ENCODE measurements at places on chromosomes 6 and 20.

GRCh38 chr6:156827382-156827781, 50.2 kb downstream of the ARID1B start:
- no peak for DNase-seq

DNA sequence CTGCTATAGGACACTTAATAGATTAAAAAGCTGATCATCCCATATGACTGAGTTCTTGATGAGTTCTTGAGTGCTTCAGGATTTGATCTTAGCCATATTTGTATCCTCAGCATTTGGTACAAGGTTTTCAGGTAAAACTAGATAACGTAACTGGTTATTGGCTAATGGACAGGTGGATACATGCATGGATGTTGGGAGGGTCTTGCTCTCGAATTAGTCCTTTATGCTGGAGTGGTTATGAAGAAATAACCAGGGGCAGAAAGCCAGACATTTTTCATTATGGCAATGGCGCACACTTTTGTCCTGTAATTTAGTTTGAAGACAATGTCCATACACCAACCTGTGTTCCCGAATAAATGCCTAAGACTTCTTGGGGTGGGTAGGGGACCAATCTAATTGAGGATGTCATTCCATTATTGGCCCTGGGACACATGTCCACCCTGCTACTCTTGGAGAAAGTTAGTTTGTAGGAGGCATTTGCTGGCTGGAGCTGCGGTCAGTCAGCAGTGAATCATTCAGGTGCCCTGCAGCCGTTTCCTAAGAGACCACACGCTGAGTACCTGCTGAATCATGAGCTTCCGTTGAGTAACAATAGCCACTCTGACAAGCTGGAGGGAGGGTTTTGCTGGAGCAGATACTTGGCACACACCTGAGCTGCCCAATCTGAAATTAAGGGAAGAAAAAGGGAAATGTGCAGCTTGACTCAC, 194.4 kb downstream of the FOXA2 start:
- no peak for DNase-seq

- no peak for DNase-seq
Measured at GRCh38 chr6:122798099-122798641, 9.1 kb downstream of the SMPDL3A start.

DNA sequence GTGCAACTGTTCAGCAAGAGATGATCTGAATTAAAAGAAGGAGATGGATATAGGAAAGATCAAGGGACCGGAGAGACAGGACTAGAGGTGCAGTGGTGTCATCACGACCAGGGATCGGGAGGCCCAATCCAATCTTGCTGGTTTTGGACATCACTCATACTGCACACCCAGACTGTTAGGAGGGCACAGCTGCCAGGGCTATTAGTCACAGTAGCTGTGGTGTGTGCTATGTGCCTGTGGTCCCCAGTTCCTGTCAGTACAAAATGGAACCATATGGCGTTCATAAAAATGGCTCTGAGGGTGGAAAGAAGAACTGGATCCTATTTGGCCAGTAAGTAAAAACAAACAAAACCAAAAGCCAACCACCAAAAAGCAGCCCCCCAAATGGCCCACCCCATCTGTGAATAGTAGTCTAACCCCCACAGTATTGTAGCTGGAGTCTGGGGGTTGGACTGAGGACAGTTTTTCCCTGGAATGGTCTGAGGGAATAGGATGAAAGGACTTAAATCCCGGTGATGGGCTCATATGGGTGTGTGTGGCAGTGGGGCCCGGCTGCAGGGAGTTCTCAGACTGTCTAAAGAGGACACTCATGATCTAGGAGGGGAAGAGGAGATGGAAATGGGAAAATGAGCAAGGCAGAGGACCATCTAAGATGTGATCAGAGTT, 9.3 kb upstream of the NNAT start:
- DNase-seq: no peak

DNA sequence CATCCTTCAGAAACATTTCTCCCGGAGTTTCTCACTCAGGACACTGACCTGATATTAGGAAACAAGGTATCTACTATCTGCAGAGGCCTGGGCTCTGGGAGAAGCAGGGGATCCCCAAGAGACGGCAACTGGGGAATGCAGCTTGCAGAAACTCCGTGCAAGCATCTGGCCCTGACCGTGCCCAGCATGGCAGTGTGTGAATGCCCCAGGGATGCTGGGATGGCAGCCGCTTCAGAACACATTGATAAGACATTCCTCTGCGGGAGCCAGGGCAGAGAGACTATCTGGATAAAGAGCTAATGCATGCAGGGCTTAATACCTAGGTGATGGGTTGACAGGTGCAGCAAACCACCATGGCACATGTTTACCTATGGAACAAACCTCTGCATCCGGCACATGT, 55.4 kb downstream of the NFATC2 start:
- DNase-seq: no peak

DNA sequence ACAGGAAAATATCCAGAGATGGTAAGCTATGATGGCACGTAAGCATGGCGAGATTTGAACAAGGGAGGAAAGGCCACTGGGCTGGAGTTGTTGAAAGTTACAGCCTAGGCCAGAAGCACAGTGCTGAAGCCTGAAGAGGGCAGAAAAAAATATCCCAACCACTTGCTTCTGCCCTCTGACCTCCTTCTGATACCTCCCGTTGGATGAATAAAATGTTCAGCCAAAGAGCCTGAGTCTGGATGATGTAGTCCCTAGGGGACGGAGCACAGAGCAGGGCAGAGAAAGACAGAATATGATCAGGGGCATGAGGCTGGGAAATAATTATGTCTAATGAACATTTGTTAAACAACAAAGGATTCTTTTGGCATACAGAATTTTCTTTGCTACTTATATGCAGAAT, 19.7 kb downstream of the KLHL31 start:
- no peak for DNase-seq

DNA sequence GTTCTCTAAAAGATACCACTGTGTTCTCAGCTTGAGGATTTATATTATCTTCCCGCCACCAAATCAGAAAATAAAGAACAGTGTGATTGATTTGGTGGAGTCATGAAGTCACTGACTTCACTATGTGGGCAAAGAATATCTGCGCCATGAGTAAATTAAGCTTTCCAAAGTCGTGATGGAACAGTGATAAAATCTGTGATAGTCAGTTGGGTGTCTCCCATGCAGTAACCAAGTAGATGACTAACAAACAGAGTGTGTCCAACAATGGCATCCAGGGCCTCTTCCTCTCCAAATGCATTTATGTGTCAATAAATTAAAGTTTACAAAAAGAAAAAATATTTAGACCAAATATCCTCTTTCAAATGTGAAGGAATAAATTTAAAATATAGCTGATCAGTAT, 87.0 kb upstream of the DST start:
- no peak for DNase-seq

DNA sequence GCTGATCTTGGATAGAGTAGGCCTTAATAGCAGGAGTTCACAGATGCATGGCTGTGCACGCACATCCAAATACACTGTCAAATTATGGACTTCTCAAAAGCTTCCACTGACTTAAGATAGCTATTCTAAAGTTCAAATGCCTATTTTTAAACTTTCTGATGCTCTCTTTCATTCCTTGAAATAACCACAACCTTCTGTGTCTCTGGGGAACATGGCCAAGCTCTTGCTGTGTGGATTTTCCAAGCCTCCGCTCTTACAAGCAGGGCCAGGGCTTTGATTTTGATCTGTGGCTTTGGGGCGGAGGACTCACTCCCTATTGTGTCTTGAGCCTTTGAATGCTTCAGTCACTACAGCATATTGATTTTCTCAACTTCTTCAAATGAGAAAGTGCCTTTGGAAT, 35.7 kb upstream of the SNRPB2 start:
- no peak for DNase-seq

DNA sequence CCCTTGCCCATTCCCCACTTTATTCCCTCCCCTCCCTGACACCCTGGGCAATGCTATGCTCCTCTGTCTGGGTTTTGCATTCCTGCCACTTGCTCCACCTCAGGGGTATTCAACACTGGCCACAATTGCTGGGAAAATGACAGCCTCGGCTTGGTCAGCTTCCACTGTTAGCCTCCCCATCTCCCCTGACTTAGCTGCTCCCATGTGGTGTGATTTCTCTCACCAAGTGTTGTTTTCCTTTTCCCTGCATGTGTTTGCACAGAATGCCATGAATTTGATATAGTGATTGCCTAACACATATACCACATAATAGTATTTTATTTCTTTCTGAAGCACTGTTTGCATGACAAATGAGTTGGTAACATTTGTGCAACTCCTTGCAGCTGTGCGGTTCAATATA, 1.4 kb upstream of the LEMD2 start:
- no peak for DNase-seq

- no peak for DNase-seq
Measured at GRCh38 chr6:111184827-111185532, 97.7 kb downstream of the SLC16A10 start.

- DNase-seq: no peak
Measured at GRCh38 chr6:54768494-54768893, 78.1 kb upstream of the FAM83B start.

DNA sequence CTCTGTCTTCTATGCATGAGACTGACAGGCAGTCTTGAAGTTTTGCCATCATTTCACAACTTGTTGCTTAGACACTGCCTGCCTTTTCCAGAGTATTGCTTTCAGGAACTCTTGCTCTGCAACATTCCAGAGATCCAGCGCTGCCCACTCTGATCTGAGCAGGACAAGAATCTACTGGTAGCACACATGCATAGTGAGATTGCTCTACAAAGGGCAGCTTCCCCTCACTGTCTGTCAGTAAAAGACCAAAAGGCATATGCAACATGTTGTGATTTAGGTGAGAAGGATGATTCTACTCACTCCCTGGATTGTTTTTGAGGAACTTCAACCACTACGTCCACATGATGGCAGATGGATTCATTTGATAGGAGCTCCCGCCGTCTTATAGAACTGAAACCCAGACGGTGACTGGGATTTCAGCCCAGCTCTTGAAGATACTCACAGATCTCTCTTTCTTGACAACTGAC, 259.1 kb downstream of the ARID1B start:
- no peak for DNase-seq

GRCh38 chr20:64142590-64142989, 21.7 kb upstream of the MYT1 start:
- DNase-seq: no peak

DNA sequence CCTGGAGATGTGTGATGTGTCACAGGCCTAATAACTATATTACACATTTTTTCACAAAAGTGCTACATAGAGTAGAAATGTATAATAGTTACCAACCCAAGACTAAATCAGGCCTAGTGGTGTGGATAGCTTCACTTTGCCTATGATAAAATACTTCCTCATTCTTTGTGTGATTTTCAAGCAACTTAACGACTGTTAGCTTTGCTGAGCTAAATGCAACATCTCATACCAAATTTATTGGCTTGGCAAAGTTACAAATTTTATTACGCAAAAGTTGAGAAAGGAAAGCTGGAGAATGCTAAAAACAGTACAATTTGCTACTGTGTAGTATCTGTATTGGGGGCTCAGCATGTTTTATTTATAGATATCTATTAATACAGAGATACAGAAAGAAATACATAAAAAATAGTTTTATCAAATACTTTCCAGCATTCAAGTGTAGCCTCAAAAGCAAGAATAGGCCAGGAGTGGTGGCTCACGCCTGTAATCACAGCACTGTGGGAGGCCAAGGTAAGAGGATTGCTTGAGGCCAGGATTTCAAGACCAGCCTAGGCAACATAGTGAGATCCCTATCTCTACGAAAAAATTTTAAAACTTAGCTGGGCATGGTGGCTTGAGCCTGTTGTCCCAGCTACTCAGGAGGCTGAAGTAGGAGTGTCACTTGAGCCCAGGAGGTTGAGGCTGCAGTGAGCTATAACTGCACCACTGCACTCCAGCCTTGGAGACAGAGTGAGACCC, 3.6 kb upstream of the EDN1 start:
- DNase-seq: no peak

- DNase-seq: no peak
Measured at GRCh38 chr6:152552616-152553209, 84.4 kb downstream of the SYNE1 start.

DNA sequence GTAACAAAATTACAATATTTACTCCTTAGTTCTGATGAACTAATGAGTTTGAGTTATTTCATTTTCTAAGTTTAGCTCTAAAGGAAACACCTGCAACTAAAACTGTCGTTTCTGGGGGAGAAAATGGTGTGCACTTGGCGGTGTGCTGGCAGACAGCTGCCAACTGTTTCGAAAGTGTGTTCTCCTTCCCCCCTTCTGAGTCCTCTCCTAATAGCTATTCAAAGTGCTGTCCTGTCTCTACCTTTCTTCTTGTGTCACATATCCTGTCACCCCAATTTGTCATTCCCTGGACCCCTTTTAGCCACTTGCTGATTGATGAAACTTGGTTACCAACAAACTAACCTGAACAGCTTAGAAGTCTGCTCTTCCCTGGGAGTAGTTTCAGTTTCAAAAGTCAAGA, 4.9 kb upstream of the UBE2J1 start:
- peak; percentile 53 for DNase-seq

GRCh38 chr6:38420207-38420606, 219.5 kb downstream of the BTBD9 start:
- DNase-seq: no peak

DNA sequence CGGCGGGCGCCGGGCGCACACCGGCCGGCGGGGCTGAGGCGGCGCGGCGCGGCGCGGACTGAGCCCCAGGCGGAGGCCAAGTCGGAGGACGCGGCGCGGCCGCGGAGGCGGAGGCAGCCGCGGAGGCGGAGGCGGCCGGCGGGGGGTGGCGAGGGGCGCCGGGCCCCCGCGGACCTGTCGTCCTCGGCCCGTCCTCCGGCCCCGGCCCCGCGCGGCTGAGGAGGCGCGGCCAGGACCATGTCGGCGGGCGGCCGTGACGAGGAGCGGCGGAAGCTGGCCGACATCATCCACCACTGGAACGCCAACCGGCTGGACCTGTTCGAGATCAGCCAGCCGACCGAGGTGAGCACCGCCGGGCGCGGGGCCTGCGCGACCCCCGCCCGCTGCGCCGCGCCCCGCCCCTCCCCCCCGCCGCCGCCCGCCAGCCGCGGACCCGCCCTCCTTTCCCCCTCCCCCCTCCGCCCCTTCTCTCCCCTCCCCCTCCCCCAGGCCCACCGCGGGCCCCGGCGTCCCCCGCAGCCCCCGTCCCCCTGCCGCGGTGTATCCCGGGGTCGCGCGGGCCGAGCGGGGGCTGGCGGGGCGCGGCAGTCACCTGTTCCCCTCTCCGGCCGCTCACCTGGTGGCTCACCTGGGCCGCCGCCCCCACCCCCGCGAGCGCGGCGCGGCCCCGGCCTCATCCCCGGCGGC, at the start of gene AFDN:
TSS of gene AFDN (plus strand) at position 16 of the 687 bp plus-strand sequence. CDS start at position 238, 222 bp downstream.
- DNase-seq: no peak

DNA sequence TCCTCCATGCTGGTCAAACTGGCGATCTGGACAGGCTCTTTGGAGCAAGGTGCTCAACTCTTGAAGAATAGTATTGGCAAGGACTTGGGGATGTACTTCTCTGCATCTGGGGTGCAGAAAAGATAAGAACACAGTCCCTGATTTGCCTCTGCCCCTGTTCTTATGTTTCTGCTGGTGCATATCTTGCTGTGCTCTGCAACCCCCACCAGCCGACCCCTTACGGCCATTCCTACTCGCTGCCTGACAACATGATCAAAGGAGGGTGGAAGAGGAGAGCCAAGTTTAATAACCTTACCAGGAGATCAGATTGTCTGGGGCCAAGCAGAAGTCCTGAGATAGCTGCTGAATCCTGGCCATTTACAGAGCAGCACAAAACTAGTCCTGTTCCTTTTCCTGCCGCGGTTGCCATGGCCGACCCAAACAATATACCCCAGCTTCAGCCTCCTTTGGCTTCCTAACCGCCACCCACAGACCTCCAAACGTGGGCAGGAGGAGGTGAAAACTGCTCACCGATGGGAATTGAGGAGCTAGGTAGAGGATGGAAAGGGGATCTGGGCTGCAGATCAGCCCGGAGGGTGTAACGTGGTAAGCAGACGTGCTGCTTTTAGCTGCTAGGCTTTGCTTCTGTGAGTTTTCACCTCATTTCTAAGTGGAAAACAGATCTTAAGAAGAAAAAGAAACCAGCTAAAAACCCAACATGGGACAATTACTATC, 60.9 kb downstream of the ATXN1 start:
- DNase-seq: no peak
